ENCODE measurements at places on chromosomes 13 and 19.

DNA sequence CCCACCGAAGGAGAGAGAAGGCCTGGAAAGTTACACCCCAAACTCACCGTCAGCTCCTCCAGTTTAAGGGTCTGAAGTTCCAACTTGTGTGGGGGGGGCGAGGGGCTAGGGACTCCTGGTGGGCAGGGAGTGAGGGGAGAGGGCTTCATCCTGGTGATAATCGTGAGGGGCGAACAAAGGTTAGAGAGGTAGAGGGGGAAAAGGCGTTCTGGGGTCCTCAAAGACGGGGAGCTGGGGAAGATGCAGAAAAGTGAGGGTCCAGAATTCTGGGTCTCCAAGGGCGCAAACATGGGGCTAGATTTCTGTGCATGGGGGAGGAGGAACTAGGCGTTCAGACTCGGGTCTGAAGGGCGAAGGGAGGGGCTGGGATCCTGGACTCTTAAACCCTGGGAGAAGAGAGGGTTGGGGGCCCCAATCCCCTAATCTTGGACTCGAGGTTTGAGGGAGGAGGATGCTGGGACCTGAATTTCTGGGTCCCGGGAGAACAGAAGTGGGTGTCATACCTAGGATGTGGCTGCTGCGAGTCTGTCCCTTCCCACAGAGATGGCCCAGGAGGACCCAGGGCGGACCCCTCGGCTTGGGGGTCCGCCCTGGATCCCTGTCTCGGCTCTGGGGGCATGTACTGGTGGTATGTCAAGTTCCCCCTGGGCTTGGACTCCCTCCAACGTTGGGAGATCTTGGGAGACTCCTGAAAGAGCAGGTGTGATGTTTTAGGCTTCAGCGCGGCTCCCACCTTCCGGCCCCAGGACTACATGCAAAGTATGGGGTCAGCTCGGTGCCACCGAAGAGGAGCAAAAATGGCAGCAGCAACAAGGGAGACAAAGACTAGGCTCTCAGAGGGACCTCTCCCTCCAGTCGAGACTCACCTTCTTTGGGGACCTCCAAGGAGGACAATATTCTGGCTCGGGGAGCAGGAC, 4.5 kb downstream of the MAMSTR start:
- no peak for DNase-seq

DNA sequence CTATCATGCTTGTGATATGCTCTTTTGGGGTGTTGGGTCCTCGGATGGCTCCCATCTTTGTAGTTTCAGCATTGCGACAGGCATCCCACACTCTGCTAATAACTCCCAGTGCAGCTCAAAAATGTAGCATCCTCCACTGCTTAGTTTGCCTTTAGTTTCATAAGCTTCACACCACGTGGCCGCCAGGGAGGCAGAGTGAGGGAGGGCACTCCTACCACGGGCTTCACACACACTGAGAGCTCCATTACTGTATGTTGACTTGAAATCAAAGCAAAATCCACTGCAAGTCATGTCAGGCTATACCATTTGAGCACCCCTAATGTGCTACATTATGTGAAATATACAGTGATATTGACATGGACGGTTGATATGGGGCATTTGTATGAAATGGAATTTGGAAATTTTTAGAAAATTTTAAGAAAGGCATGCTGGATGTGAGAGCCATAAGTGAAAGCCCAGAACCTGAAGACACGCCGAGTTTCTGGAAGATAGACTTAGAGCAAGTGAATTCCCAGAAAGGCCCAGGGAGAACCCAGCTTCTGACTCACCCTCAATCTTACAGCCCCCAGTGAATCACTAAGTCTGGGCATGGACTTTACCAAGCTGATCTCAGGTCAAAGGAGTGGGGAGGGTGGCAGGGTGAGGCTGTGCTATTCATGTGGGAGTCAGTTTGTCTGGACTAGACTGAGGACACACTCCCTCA, 94.1 kb downstream of the HSPH1 start:
- no peak for DNase-seq

- DNase-seq: no peak
Observed at GRCh38 chr19:31562966-31563612, 213.9 kb upstream of the TSHZ3 start.

- no peak for DNase-seq
Observed at GRCh38 chr13:33345842-33346241, 60.3 kb upstream of the STARD13 start.

DNA sequence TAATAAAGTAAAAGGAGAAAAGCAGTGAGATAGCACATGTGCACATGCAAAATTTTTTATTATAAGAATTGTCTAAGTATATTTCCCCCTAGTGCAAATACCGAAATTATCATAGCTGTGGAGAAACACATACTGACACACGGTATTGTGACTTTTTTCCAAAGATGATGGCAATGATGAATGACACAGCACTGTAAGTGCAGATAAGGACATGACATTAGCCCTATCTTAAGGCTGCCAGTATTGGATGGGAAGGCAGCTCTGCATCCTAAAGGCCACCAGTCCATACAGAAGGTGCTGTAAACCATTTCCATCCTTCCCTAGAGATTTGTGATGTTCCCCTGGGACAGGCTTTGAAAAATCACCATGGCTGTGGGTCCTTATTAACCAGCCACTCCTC, 11.5 kb upstream of the MICU2 start:
- no peak for DNase-seq

Data from stimulated activated CD4-positive, alpha-beta T cell treated with anti-CD3 and anti-CD28 coated beads, Interleukin-4, amount 100 ng/mL, for 4 hours (primary cell).